ENCODE measurements at places on chromosomes 12 and 14.

DNA sequence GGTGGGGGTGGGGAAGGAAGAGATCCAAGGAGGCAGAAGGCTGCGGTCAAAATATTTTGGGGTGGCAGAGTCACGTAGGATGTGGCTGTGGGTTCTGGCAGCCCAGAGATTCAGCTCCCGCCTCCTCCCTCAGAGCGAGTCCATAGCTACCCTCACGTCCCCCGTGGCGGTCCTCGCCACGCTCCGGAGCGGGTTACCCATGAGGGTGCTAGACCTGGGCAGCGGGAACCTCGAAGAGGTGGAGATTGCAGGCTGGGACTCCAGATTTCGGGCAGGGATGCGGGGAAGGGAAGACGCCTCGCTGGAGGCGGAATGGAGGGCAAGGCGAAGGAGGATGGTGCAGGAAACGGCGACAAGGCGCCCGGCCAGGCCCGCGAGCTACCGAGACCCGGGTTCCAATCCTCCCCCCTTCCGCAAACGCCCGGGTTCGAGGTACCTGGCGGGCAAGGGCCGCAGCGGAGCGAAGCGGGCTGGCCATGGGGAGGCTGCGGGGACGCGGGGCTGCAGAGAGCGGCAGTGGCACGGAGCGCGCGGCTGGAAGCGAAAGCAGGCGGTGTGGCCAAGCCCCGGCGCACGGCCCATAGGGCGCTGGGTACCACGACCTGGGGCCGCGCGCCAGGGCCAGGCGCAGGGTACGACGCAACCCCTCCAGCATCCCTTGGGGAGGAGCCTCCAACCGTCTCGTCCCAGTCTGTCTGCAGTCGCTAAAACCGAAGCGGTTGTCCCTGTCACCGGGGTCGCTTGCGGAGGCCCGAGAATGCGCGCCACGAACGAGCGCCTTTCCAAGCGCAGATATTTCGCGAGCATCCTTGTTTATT is 46.2 kb downstream of the BCAT1 start:
- peak; percentile 49 for ATAC-seq

DNA sequence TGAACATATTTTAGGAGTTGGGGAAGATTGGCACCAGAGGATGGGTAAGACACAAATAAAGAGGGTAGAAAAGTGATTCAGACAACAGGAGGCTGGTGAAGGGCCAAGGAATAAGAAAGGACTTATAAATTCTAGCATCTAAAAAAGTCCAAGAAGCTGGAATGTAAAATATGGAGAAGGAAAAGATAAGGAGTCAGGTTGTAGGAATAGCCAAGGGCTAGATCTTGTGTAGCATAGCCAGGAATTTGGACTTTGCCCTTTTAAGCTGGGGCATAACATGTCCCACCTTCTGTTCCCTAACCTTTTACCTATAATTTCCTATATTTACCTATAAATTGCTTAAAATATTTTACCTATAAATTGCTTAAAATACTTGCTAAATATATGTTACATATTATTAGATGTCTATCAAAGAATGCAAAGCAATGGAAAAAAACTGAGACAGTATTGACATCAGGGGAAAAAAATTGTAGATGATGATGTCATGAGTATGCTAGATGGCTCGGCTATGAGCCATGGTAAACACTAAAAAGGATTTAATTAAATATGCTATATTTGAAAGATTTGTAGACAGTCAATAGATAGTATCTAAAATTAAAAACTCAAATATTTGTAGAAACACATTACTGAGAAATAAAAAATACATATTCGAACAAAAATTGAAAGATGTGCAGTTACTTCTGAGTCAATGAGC is 99.7 kb upstream of the PLEKHG7 start:
- no peak for ATAC-seq

DNA sequence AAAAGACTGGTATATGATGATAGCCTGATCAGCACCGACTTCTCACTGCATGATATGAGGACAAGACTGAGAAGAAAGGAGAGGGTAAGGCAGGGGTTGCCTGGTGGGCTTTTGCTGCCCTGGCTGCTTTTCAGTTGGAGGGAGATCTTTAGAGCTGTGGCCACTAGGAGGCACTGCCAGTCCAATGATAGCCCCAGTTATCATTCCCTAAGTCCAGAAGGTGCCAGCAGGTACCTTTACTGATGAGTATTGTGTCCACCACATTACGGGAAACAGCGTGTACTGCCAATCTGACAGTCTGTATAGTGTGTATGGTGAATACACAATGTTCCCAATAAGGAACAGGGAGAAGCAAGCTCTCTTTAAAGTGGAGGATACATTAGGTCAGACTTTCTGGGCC is 55.8 kb upstream of the CCDC175 start:
- peak; percentile 53 for ATAC-seq

DNA sequence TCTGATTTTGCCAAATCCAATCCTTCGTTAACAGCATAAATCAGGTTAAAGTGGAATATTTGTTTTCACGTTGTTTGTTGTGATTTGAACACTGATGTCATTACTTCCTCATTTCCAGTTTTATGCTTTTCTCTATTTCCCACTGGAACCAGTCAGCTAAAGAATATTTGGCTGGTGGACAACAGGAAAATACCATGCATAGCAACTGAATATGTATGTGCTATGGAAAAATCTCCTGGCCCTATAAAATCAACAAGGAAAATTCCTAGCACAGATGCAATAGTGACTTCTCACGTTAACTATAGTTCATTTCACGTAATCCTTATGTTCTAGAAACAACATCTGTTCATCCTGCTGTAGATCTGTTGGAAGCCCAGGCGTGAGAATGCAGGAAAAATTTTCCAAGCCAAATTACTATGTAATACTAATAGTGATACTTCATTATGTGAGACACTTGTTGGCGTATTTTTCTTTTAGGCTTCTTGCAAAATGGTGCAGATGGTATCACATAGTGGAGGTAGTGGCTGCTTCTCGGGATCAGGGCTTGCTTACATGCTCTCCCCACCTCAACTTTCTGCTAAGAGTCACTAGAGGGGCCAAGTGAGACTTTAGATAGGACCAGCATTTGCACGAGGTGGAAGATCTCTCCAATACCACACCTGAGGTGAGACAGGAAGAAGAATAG is 86.3 kb upstream of the USP44 start:
- no peak for ATAC-seq

DNA sequence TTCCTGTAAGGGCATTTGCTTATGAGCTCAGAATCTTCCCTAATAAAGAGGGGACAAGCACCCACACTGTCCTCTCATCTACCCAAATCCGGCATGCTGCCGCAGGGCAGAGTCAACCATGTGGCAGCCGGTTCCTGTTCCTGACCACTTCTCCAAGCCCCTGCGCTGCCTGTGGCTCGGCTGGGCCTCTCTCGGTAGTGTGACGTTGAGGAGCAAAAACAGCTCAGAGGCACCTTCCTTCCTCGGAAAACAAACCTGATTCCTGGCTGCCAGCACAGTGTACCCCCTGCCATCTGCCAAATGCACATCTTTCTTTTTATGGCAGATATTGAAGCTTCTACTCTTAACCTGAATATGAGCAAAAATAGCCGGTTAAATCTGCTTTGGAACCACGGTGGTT is 50.5 kb downstream of the CFAP251 start:
- no peak for ATAC-seq

GRCh38 chr12:52884526-52885293 is 20.2 kb downstream of the KRT8 start:
- peak; percentile 73 for ATAC-seq

DNA sequence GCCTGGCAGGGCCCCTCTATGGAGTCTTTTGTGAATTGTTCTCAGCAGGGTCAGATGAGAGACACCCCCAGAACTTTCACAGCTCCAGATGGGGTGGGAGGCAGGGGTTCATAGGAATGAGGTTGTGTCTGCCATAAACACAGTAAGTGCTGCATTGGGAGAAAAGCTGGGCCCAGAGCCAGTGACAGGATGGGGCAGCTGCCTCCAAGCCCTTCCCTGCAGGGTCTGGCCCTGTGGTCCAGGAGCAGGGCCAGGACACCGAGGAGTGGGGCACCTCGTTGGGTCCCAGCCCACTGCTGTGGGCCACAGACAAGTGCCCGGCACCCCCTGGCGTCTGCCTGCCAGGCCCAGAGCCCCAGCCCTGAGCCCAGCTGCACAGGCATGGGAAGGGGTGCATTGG is 13.3 kb downstream of the INF2 start:
- no peak for ATAC-seq

DNA sequence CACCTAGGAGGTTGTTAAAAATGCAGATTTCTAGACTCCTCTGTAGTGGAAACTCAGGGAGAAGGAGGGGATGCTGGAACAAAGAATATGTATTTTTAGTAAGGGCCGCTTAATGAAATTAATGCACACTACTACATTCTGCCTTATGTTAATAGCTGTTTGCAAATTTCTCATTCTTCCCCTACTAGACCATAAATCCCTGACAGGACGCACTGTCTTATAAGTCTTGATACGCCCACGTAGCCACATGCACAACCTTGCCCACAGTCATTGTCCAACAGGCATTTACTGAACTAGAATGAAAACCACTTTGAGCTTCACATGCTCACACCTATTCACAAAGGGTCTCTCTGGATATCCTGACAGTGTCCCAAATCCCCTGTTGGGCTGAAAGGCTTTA is 10.5 kb downstream of the KRT2 start:
- ATAC-seq: no peak

DNA sequence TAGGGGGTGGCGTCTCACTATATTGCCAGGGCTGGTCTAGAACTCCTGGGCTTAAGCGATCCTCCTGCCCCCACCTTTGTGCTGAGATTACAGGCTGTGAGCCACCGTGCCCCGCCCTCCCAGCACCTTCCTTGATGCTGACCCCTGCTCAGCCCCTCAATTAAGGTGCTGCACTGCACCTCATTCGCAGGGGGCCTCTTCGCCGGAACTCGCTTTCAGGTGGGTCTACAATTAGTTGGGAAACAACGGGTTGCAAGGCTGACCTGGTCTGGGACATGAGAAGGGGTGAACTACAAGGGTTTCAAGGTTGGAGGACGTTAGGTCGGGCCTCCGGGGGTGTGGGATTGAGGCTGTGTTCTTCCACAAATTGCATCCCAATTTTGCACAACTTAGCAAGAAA is 1.2 kb upstream of the NOP2 start:
- no peak for ATAC-seq

GRCh38 chr12:46553266-46553665 is 180.7 kb upstream of the SLC38A2 start:
- peak; percentile 39 for ATAC-seq

GRCh38 chr14:91963465-91963864 is 16.0 kb upstream of the FBLN5 start:
- ATAC-seq: no peak

DNA sequence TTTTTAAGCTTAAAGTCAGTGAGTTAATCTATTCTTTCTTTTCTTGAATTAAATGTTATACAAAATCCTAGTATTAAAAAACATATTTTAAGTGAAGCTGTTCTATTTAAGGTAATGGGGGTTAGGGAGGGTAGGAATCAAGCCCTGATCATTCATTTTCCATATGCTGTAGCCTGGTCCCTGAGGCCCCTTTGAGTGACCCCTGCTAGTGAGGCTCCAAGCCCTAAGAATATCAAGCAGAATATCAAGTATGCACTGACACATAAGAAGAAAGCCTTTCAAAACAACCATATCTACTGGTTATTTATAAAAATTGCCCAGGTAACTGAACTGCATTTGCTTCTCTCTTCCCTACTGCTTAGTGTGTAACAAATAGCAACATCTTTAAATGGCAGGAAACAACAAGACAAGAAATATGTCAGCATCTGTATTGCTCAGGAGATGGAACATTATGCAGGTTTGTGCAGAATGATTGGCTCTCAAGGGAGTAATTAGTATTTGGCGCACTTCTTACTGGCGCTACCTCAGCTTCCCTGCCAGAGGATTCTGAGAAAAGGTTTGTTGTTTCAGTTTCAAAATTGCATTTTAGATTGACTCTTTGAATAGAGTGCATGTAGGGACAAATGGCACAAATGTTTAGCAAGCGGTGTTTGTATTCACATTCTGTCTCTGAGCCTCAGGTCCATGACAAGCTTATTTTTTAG is 223.0 kb downstream of the DUSP6 start:
- ATAC-seq: no peak
